RWPE2 (cell line): ENCODE measurements at places on chromosomes 1 and 21.
A peak's percentile ranks its signal among the peaks of the same experiment; 100 is the strongest.

GRCh38 chr1:208203127-208203847 is 40.9 kb downstream of the PLXNA2 start:
- DNase-seq = no peak

GRCh38 chr1:40980068-40980452 is 564 bp downstream of the CTPS1 start:
- DNase-seq = no peak

DNA sequence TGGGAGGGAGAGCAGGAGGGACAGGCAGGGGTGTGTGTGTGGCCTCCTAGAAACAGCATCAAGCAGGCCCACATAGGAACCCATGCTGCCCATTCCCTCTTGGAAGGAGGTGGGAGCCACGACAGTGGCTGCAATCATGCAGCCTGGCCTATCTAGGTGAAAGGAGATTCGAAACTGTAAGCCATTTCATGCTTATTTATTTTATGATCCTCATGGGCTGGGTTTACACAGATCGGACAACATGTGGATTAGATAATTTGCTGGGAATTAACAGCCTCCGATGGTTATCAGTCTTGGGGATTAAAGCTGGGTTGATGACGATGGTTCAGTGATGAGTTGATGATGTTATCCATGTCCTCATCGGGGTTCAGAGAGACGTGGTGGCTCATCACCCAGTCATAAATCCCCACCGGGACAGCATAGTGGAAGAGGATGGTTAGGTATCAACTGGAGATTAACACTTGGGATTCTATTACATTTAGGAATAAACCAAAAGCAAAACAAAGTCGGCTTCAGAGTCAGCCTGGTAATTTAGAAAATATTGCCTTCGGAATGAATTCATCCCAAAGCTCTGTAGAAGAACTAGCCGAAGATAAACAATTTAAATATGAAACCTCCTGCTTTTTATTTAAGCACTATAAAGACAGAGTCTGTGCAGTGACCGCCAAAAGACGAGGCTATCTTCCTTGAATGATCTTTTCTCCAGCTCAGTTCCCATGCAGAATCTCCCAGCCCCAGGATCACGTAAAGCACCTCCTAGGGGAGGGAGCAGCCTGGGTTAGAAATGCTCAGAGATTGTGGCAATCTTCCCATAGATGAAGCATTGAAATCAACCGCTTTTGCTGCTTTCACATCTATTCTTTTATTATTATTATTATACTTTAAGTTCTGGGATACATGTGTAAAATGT is 252.8 kb downstream of the FOXD2 start:
- peak; percentile 2 for DNase-seq

DNA sequence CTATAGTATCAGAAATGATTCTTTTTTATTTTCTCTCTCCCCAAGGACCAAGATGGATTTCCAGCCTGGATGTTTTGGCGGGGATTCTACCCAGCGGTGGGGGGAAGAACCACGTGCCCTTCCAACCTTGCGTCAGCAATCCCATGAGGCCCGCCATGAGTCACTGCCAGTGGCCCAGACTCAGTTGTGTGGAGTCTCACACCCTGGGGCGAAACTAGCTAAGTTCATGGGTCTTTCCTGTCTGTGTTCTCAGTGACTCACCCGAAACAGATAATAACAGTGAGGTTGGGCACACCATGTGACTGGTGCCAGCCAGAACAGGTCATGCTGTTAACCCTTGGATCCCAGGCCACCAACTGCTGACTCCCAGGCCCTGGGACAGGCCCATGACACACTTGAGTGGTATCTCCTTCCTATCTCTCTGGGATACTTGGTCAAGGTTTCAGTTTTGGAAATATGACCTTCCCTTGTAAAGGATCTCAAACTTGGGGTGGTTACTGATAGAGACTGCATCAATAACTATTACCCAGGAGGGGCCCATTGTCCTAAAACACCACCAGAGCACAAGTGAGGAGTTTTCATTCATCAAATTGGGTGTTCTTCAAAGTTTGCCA is 98.0 kb upstream of the DUSP10 start:
- DNase-seq = peak; percentile 93

GRCh38 chr1:63704443-63704842 is 69.4 kb upstream of the ROR1 start:
- DNase-seq = no peak

DNA sequence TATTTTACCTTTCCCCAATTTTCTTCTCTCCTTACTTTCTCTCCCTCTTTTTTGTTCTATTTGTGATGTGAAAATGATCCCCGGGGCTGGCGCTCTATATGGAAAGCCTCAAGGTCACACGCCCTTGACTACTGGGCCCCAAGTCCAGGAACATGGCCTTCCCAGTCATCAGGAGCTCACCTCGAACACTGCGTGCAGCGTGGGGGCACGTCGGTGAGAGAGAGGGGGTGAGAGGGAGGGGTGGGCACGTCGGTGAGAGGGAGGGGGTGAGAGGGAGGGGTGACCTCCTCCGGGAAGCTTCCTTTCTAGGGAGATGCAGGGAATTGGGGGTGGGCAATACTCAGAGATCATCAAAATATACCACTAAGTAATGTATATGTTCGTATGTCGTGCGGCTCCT is 94.6 kb upstream of the TMPRSS2 start:
- peak; percentile 19 for DNase-seq

- DNase-seq = no peak
These were observed 2.6 kb downstream of the TXLNA start for GRCh38 chr1:32182060-32182459.

DNA sequence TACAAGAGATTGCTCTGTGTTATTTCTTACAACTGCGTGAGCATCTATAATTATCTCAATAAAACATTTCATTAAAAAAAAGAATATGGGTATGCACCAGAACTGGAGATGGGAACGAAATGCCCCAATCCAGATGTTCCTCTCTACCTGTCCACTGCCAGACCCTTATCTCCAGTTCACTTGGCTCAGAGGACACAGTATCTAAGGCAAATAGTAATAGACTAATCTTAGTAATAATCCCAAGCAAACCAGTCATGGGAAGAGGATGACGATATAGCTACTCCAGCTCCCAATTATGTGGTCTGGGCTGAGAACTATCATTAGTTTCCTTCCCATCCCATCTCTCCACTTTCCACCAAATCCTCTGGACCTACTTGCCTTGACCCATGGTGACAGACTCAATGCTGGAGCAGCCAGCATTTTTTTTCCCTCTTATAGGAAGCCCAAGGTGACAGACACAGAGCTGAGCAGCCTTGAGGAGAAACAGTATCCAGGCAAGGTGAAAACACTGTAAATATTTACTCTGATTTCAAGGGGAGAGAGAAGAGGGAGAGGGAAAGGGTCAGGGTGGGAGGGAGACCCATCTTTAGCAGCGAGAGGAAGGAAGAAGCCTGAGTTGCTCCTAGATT is 28.7 kb downstream of the DDX20 start:
- DNase-seq = no peak

GRCh38 chr1:156241311-156241811 is 623 bp upstream of the BGLAP start:
- peak; percentile 88 for DNase-seq

- peak; percentile 22 for DNase-seq
These were observed 41.9 kb upstream of the LRP8 start for GRCh38 chr1:53369761-53370160.

- no peak for DNase-seq
These were observed 16.2 kb downstream of the RGS13 start for GRCh38 chr1:192652159-192652558.

- DNase-seq = no peak
These were observed 4.8 kb upstream of the HEATR1 start for GRCh38 chr1:236608930-236609726.
